Prostate gland (tissue), 2 donors: ENCODE measurements at places on chromosomes 3 and 15.
A peak's percentile ranks its signal among the peaks of the same experiment; 100 is the strongest.

DNA sequence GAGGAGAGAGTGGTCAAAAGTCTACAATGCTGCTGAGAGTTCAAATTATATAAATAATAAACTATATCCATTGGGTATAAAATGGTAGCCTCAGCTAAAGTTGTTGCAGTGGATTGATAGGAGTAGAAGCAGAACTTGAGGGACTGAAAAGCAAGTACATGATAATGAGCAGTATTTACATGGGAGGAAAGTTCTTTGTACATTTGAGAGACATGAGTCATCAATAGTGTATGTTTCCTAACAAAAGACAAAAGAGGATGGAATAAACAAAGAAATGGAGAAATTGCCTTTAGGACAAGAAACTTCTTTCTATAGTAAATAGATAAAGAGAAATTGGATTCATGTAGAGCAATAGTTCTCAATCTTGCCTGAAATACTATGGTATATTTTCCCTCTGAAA, 110.0 kb upstream of the PLSCR5 start:
- DNase-seq: no peak

GRCh38 chr15:38503496-38503895, 49.6 kb downstream of the FAM98B start:
- DNase-seq: no peak

GRCh38 chr15:25790000-25790660, 73.0 kb downstream of the ATP10A start:
- no peak for DNase-seq

DNA sequence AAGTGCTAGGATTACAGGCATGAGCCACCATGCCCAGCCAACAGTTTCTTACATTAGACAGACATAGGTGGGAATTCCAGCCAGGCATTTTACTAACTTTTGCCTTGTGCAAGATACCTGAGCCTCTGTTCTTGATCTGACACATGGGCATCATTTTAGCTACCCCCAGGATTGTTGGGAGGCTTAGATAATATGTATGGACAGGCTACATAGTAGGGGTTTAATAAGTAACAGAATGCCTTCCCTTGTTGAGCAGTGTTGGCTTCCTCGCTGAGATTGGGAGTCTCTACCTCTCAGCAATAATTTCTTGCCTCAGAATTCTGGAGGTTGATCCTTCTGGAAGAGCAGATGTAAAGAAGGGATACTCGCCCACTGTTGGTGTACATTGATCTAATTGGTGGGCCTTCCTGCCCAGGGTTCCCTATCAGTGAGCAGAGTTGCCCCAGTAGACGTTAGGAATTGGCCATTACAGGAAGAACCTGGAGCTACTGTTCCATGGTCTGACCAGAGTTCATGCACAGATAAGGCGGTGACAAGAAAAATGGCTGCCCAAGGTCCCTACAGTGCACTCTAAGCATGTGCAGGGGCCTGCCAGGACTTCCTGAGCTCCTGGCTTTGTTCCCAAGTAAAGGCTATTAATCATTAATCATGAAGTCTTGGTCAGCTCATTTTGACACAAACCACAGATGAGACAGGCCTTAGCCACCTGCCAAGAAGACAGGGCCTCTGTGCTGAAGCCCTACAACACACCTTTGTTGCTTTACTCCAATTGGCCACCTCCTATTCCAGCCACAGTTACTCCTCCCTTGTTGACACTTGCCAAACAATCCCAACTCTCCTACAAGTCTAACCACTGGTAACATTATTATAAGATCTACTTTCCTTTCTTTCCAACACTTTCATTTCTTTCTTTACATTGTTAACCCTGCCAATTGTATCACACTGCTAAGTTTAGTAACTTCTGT, 5.0 kb upstream of the IL17RE start:
- DNase-seq: peak; percentile 82

GRCh38 chr3:126194713-126195305, 14.4 kb upstream of the ALDH1L1 start:
- DNase-seq: no peak

DNA sequence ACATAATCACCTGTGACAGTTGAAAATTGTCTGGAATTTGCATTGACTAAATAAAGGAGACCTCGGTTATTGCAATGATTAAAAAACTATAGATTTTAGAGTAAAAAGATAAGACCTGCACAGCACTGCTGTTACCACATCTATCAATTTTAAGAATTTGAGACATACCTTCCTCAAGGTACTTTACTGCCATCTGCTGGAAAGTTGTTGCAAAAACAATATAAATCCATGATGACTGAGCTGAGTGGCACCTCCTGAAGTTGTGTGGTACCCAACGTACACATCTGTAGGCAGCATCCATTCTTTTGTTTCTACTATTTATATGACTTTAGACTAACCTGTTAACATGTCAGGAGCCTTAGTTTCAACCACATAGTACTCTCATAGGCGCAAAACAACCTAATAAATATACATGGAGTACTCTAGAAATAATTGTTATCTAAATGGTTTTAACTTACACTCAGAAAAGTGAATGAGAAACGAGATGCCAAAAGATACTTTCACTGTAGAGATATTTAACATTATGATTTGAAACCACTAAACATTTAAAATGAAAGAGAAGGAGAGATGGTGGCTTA, 106.7 kb downstream of the GHSR start:
- peak; percentile 36 for DNase-seq

DNA sequence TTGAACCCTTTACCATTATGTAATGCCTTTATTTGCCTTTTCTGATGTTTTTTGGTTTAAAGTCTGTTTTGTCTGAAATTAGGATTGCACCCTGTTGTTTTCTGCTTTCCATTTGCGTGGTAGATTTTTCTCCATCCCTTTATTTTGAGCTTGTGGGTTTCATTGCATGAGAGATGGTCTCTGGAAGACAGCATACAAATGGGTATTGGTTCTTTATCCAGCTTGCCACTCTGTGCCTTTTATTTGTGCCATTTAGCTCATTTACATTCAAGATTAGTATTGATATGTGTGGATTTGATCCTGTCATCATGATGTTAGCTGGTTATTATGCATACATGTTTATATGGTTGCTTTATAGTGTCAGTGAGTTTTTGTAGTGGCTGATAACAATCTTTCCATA, 318.7 kb upstream of the PPP2R3A start:
- DNase-seq: no peak

DNA sequence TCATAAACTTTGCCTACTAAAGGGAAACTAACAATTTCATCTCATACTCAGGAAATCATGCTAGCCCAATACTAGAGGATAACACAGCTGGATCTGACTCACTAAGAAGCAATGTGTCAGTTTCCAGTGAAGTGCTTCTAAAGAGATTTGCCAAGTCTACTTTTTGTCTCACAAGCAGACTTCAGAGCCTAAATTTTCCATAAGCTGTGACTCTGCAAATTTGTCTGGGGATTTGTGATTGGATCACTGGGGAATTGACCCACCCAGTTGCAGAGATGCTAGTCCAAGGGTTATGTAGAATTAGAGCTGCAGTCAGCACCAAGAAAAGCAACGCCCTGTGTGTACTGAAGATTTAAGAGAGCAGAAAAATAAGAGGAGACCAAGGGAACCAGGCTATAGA, 647.1 kb downstream of the NTRK3 start:
- no peak for DNase-seq

GRCh38 chr15:52876991-52877663, 87.0 kb upstream of the ONECUT1 start:
- no peak for DNase-seq

GRCh38 chr3:109132801-109133473, 3.6 kb upstream of the C3orf85 start:
- no peak for DNase-seq

DNA sequence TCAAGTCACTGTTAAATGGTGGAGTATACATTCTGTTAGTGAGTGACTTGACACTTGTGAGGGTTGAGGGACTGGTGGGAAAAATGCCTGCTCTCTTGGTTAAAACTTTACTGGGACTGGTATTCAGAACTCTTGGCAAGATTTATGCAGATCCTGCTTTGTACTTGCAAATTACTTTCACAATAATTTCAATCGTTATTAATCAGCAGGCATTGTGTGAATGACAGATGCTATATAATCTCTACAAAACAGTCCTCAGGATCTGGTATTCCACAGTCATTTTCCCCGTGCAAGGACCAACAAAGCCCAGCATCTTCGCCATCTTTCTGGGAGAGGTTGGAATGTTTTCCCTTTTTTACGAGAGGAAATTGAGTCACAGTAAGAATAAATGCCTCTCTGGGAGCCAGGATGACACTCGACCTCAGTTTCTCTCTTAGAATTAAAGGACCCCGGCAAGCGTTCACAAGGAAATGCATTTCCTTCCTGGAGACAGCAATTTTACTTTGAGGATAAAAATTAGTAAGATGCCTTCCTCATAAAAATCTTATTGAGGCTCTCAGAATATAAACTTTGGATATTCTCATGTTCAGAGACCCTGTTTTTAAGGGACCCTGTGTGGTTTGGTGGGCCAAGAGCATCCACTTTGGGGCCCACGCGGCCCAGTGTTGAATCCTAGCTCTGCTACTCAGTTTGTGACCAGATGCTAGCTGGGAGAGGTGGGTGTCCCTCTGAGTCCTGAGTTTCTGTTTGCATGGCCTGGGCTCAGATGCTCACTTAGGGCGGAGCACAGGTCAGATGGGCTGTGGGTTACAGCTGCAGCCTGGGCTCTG, 45.3 kb upstream of the PLCL2 start:
- no peak for DNase-seq

DNA sequence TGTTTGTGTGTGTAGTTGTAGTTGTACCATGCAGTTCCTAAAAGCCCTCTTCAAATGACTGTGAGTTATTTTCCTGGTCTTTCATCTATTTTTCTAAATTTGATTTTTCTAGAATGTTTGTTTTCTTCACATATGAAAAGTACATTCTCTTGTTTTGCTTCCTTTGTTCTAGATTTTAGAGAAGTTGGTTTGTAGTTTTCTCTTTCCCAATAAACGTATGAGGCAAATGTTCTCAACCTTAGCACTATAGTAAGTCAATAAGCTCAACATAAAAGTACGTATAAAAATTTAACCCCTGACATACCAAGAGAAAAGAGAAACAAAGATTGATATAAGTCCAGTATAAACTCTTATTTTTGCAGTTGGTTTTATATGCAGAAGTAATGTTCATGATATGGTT, 74.7 kb downstream of the IL1RAP start:
- DNase-seq: no peak

DNA sequence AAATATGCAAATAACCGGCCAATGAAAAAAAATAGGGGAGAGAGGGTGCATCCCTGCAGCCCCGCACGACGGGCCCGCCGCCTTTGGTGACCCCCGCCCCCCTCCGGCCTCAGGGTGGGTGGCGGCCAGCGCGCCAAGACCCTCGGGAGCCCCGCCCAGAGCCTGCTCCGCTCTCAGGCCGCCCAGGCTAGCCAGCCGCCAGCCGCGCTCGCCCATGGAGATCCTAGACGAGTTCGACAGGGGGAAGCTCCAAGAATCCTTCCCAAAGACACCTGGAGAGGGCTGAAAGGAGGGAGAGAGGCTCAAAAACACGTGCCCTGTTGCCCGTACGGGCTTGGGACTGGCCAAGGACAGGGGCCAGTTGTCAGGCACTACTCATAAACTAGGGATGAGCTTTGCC, 434.0 kb downstream of the NR2F2 start:
- DNase-seq: no peak

GRCh38 chr3:64229903-64230302, 4.6 kb upstream of the PRICKLE2 start:
- no peak for DNase-seq

GRCh38 chr3:8775602-8776001, 6.2 kb upstream of the OXTR start:
- no peak for DNase-seq

GRCh38 chr3:16768014-16768413, 116.7 kb upstream of the PLCL2 start:
- no peak for DNase-seq

DNA sequence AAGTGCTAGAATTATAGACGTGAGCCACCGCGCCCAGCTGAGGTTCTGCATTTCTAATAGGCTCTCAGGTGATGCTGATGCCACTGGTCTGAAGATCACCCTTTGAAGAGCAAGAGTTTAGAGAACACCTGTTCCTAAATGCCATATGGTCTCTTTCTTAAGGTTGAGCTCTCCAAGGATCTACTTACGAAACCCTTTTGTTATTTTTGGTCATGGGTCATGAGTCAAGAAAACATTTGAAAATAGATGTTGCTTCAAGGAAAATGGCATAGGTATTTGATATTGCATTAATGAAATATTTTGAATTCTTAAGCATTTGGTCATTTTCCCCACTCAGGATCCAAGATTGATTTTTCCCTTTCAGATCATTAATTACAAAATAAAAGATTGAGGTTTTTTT, 74.7 kb upstream of the SOX2 start:
- no peak for DNase-seq

DNA sequence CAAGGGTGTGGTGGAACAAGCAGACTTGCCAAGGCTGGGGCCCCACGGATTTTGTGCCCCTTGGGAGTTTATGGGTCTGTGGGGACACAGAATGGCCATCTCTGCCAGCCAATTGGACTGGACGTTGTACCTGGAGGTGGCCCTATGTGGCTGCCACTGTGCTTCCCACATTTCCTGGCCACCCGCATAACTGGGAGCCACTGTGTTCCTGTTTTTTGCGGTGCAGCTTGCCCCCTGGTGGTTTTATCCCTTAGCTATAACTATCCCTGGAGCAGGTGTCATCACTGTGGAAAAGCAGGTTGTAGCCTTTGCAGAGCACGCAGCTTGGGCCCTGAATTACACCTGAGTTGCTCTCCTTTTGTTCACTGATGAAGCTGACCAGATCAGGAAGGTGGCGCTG, 306.3 kb downstream of the ZPLD1 start:
- no peak for DNase-seq
